Activated CD4-positive, alpha-beta T cell treated with anti-CD3 and anti-CD28 coated beads, Interleukin-2, Interleukin-6, amounts not matched to agents 100 ng/mL and 50 ng/mL, durations not matched to agents 16 hours and 8 hours (primary cell): ENCODE measurements at places on chromosomes 4 and X.

- DNase-seq = no peak
Measured at GRCh38 chr4:31328932-31329331, 608.8 kb downstream of the PCDH7 start.

- no peak for DNase-seq
Measured at GRCh38 chr4:83281307-83281706, 3.3 kb downstream of the COQ2 start.

DNA sequence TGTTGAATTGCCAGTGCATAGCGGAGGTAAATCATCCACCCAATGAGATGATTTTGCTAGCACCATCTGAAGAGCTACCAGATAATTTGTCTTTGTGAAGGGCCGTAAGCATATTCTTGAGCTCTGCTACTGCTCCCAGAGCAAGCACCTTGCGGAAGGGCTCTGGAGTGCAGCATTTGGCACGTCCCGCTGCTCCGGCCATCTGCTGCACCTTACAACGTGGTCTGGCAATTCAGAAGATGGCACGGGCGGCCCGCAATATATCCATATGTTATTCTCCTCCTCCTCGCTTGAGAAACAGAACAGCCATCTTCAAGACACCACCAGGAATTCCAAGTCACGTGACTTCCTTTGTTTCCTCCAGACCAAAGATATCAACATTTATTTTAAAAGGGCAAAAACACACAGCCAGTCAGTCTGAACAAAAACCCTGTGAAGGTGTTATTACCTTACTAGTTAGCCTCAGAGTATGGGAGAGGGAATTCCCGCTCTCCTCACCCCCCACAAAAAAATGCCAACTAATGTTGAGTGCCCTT lies 1095.7 kb upstream of the TENM3 start:
- no peak for DNase-seq

GRCh38 chrX:24023972-24024669 lies 2.9 kb downstream of the KLHL15 start:
- peak; percentile 5 for DNase-seq

DNA sequence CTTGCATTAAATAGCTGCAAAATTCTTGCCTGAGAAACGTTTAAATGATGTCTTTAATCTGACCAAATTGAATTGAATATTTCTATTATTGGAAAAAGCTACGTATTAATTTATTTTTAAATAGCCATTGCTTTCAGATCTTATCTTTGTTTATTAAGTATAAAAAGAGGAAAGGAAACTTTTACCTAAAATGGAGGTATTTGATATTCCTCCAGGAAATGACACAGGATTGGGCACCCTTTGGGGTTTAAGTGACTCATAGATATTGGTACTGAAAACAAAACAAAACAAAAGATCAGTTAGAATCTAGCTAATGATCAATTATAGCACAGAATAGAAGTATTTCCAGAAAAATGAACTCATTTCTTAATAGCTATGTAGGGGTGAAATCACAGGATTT lies 34.1 kb downstream of the PLS3 start:
- DNase-seq = no peak

DNA sequence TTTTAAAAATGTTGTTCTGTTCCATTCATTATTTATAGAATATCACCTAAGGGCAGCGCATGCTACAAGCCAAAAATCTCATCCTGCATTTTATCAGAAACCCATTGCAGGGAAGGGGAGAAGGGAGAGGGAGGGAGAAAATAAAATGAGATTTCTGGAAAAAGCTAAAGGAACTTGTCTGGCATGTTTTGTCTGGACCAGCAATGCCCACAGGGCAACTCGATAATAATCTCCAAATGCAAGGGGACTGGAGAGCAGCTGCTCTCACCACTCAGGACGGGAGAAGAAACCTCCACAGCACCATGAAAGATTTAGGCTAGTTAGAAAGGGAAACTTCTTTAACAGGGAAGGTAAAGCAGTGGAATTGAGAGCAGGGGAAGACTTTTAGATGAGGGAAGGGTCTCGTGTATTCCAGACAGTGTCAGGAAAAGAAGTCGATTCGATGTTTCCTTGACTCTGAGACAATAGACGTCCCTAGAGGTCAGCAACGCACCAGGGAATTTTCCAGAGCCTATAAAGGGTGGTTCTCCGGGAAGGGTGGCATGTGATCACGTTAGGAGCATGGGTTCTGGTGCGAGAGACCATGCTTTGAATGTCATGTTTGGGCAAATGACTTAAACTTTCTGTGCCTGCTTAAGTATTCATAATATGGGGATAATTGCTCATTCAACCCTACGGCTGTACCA lies 132.2 kb upstream of the NDP start:
- DNase-seq = no peak

DNA sequence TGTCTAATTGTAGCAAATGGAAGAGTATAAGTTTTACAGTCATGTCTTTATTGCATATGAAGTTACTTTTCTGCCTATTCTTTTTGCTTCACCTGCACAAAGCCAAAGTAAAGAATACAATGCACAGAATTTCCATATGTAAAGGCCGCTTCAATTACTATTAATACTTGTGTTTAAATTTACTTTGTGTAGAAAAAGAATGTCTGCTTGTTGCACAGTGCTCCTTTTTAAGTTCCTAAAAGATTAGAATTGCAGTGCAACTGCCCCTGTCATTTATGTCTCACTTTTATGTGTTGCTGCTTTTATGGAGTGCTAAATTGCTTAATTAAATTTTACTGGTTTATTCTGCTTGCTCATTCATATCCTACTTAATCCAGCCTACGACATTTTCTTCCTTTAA lies 830.5 kb downstream of the PDHA2 start:
- DNase-seq = no peak
